CD4-positive, alpha-beta T cell treated with Interleukin-2 at 100 ng/mL for 4 hours (primary cell): ENCODE measurements at places on chromosomes 5 and 9.

- no peak for DNase-seq
Observed at GRCh38 chr5:169917500-169917899, 62.8 kb downstream of the INSYN2B start.

GRCh38 chr9:69585571-69585970, 86.6 kb downstream of the APBA1 start:
- DNase-seq, result no peak

DNA sequence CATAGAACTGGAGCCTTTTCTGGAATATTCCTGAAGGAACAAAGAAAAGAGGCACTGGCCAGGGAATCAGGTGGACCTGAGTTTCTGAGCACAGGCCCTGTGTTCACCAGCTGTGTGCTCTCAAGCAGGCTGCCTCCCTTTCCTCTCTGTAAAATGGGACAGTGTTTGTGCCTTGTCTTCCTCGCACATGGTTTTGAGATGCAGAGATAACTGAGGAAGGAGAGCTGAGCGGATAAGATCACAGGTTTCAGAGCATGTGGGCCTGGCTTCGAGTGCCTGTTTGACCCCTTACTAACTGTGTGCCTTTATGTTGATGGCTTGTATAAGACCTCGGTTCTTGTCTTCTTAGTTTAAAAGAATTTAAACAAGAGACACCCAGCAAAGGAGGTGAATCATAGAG, 46.2 kb upstream of the HAND1 start:
- no peak for DNase-seq

- DNase-seq, result no peak
Observed at GRCh38 chr5:59845730-59846129, 47.8 kb downstream of the PDE4D start.

DNA sequence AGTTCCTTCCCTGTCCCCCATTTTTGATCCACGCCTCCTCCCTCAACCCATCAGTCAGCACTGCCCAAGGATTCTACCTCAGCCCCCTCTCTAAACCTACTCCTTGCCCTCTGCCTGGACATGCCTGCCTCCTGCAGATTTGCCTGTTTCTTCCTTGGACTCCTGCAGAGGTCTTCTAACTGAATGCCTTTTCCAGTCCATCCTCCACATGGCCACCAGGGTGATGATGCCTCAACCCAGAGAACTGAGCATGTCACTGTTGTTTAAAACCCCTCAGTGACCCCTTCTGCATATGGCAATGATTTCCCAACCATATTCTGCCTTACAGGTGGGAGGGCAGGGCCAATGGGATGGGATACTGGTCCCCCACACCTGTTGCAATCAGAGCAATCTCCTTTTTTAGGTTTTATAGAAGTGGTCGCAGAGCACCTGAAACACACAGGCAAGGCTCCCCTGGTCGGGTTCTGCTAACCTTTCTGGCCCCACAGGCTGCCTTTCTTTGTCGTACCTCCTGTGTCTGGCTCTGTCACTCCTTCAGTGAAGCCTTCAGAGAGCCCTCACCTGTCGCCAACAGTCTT, 9.3 kb downstream of the PHYKPL start:
- DNase-seq, result no peak

DNA sequence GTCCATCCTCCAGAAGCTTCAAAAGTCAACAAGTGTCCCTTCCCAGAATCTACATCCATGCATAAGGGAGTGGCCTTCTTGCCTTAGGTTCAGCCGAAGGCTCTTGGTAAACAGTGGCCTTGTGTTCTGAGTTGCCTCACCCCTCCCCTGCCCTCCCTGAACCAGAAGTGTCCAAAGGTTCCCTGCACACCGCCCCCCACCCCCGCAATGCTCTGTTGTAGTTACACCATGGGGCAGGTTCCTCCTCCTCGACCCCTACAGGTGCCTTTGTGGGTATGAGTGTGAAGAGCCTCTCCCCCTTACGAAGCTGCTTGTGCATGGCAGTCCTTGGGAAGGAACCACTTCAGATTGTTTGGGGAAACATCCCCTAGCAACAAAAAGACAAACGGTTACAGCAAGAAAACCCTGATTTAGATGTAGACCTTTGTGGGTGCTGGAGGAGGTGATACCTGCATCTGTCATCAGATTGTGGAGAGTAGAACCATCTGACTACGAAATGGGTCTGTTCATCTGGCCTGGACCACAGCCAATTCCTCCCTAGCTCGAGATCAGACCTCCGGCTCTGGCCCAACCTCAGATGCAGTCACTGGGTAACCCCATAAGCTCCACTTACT, 7.1 kb downstream of the SPACA9 start:
- no peak for DNase-seq

- no peak for DNase-seq
Observed at GRCh38 chr9:68750255-68750654, 45.2 kb downstream of the PIP5K1B start.

- no peak for DNase-seq
Observed at GRCh38 chr5:33460210-33460609, 19.4 kb downstream of the TARS1 start.

GRCh38 chr5:155878991-155879575, 447.9 kb upstream of the SGCD start:
- no peak for DNase-seq

GRCh38 chr9:89888233-89888632, 283.4 kb downstream of the GADD45G start:
- DNase-seq, result no peak

- no peak for DNase-seq
Observed at GRCh38 chr5:137446615-137447014, 52.5 kb downstream of the SPOCK1 start.

DNA sequence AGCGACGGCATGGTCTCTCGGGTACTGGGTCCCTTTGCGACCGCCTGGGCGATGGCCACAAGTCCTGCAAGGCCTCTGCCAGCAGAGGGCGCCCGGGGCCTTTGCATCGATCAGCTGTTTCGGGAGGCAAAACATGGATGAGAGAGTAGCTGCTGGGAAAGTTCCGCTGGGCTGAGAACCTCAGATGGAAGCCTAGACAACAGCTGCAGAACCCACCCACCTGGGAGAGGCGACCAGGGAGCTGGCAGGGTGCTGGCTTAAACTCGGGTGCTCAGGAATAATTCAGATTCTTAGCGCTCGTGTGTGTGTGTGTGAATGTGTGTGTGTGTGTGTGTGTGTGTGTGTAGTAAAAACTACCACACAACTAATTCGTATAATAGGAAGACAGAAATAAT, 50.0 kb downstream of the TRIM32 start:
- DNase-seq, result peak; percentile 28

GRCh38 chr5:74021126-74021525, 395.1 kb downstream of the ARHGEF28 start:
- no peak for DNase-seq

DNA sequence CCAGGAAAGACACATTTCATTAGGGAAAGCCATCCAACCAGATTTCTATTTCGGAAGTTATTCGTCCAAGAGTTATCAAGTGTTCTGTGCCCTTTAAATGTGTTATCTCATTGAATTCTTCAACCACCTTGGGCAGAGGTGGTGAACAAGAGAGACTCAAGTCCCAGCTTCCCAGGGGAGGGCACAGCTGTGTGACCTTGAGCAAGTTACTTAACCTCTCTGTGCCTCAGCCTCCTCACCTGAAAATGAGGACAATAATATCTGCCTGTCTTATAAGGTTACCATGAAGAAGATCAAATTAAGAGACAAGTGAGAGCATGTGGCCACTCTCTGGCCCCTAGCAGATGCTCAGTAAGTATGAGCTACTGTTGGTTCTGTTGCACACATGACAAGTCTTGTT, 37.4 kb downstream of the WHRN start:
- DNase-seq, result no peak

DNA sequence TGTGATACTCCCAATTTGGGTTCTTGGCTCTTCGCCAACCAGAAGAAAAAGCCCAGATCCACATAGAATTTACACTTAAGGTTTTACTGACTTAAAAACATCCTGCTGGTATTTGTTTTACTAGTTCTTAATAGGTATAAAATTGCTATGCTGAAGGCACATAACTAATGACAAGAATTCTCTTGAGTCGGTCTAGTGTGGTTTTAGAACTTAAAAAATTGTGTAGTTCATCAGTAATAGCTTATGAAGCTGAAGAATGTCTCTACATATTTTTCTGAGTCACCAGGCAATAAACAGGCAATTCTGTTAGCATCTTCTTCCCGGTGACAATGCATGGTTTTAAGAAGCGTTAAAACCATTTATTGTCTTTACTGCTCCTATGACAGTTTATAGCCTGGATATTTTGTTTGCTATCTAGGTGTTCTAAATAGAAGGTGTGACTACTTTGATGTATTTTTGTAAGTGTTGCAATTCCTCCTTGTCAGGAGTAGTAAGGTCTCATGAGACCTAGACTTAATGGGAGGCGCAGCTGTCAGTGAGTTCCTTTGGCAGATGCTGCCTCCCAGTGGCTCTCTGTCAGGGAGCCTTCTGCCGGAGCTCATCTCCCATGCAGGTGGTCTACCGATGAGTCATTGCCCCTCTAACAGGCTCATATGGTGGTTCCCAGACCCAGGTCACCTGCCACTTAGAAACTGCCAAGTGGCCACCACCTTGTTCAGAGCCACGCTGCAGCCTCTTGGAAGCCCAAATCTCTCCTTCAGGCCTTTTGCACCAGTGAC, 173.8 kb downstream of the MAST4 start:
- DNase-seq, result no peak

GRCh38 chr5:61142811-61143210, 19.5 kb downstream of the SMIM15 start:
- no peak for DNase-seq

DNA sequence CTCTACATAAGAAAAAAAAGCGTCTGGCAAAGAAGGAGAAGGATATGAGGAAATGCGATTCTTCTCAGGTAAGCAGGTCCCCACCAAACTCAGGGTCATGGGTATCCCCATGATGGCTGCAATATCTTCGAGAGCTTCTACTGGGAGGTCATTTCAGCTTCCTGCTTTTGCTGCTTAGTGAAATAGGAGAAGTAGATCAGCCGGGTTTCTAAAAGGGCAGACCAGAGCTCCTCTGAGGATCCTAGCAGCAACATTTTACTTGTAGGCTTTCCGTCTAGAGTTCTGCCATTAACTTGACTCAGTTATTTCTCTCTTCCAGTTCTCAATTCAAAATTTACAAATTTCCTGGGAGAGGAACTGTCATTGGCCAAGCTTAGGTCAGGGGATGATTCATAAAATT, 134.7 kb downstream of the DPYSL3 start:
- DNase-seq, result no peak

DNA sequence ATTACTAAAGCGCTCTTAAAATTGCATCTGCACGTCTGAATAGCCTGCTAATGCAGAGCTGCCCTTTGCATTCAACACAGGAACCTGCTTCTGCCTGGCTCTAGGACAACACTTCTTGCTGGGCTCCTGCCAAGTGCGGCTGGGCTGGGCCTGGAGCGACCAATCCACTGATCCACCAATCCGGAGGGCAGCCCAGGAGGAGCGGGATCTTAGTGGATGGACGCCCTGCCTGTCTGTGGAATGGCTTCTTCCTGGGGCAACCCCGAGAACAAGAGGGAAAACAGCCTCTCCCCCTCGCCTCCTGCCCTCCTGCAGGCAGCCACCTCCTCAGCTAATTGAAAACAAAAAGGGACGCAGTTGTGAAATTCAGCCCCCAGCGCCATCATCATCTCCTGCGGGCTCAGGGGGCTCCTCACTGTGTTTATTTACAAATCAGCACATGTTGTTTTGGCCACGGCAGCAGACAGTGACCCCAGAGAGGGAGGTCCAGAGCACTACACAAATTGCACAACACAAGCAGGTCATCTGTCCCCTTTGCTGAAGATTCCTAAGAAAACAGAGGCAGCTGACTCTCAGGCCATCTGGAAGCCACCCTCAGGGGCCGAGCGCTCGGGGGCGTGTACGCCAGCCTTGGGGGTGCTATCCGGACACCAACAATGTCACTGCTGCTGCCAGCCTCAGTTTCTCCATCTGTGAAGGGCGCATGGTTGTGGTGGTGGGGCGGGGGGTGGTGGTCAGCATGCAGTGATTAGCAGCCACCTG, 57.3 kb downstream of the GADD45G start:
- DNase-seq, result no peak

DNA sequence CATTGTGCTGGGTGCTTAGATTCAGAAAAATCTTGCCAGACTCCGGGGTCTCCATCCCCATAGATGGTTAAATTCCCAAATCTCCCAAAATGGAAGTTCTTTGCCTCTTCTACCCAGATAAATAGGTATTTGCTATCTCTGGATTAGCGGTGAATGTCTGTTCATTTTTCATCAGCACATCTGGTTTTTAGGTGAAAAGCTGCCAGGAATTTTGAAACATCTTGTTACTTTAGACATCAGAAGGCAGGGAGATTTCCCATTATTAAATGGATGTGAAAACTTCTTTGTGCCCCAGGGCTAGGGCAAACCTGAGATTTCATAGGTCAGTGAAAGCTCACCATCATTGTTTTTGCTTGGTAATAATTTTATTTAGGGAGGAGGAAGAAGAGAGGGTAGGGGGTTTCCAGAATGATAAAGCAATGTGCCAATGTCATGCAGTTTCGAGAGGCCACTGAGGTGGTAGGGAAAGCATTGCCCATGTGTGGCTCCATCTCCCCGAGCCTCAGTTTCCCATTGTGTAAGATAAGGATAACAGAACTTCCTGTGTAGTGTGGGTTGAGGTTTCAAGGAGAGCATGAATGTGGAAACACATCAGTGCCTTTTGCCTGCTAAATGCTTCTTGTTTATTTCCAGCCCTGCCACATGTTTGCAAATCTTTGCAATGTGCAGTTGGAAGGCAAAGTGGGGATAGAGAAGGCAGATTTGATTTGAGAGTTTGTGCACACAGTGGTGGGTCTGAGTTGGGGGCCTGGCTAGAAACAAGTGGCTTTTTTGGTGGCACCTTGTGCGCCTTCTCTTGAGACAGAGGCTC, 147.2 kb upstream of the KLF4 start:
- no peak for DNase-seq

DNA sequence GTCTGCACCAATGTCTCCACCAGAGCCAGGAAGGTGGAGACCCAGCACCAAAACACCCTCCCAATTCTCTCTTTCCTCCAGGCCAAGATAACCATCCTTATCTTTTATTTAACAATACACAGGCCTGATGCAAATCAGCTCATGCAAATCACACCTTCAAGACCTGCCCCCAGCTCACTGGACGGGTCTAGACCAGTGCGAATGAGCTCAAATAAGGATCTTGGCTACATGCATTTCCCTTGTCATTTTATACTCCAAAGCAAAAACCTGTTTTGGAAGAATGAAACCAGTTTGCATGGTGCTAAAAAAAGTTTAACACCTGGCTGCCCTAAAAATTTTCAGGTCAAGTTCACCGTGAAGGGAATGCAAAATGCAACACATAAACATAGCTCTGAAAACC, 31.9 kb upstream of the DAPK1 start:
- no peak for DNase-seq

DNA sequence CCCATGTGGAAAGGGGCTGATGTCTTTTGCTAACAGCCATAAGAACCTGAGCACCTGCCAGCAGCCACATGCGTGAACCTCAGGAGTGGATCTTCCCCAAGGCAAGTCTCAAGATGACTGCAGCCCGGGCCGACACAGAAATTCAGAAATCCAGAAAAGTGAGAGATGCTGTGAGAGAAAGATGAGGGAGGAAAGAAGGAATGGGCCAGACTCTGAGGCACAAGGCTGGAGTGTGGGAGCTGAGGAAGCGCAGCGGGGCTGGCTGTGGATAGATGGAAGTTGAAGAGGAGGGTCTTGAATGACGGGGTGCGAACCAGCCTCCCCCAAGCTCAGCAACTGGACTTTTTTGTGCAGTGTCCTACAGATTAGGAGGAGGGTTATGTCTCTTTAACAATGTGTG, 337.8 kb downstream of the GADD45G start:
- no peak for DNase-seq
